Astrocyte (in vitro differentiated cells and primary cell): ENCODE measurements at places on chromosomes 13 and 19. TPM values are rescaled to one million over a fixed set of nuclear protein-coding genes. Genes with fewer than 3 reads are reported as not detected.

Gene SIGLECL1
- not detected in 2 replicates for total RNA-seq

DNA sequence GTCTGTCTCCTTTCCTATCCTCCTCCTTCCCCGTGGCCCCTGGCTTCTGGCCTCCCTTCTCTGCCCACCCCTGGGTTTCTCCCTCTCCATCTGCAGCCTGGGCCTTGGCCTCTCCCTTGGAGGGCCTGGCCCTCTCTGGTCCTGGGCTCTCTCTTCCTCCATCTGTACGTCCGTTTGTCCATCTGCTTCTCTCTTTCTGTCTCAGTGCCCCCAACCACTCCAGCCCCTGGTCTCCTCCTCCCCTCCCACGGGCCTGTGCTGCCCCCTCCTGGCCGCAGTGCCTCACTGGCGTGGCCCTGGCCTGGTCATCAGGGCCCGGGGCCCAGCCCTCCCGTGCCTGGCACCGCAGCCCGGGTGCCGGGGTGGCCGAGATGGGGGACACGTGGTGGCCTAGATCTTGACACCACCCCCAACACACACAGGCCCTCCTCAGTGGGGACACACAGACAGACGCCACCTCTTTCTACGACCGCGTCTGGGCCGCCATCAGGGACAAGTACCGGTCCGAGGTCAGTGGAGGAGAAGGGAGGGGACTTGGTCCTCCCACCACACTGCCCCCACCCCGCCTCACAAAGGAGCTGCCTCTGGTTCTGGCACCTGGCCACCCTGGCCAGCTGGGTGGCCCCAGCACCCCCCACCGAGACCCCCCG, 11.3 kb downstream of the PRKCSH start:
- no peak overlapping the region for H3K27ac ChIP-seq
- no peak for DNase-seq
- H3K4me3 ChIP-seq, result no peak overlapping the region
- H3K36me3 ChIP-seq, result peaks cover 4% of the 10 kb centered on the region
- no peaks in the 10 kb centered on the region for H3K4me1 ChIP-seq
- no peaks in the 10 kb centered on the region for H3K27me3 ChIP-seq

- H3K4me1 ChIP-seq, result no peaks in the 10 kb centered on the region
- DNase-seq, result no peak
- no peak overlapping the region for H3K27ac ChIP-seq
- H3K27me3 ChIP-seq, result no peaks in the 10 kb centered on the region
- H3K4me3 ChIP-seq, result no peak overlapping the region
Observed at GRCh38 chr19:6886277-6886897, 992 bp upstream of the ADGRE1 start.

DNA sequence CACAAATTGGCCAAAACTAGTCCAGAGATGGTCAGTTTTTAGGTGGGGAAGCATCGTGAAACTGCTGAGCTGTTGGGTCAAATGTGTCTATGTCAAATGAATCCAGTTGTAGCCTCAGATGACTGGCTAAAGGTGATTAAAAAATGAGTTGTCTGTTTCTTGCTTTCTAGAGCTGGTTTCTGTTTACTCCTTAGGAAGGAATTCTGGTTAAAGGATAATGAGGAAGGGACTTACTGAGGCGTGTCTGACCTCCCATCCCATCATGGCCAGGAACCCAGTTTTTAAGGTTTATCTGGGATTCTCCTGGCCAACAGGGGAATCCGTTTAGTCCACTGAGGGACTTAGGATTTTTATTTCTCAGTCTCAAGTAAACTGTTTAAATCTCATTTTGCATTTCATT, 256.5 kb downstream of the UQCRFS1 start:
- no peaks in the 10 kb centered on the region for H3K4me1 ChIP-seq
- no peaks in the 10 kb centered on the region for H3K36me3 ChIP-seq
- H3K27ac ChIP-seq, result no peak overlapping the region
- H3K4me3 ChIP-seq, result no peak overlapping the region

DNA sequence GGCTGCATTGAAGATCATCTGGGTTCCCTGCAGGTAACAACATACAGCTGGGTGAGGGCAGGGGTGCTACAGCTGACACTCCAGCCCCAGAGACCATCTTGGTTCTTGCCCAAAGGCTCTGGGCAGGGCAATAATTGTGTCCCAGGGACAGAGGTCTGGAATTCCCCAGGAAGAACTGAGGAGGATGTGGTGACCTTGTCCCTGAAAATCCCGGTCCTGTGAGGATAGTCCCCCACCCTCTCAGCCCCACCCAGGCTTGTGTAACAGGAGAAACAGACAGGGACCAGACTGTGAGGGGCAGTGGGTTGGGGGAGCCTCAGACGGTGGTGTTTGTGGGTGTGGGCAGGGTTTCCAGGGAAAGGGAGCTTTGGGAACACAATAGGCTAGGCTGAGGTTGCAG, 63.5 kb downstream of the COLGALT1 start:
- no peaks in the 10 kb centered on the region for H3K4me1 ChIP-seq
- DNase-seq, result no peak
- H3K4me3 ChIP-seq, result no peak overlapping the region
- no peaks in the 10 kb centered on the region for H3K36me3 ChIP-seq
- H3K27me3 ChIP-seq, result no peaks in the 10 kb centered on the region
- H3K27ac ChIP-seq, result no peak overlapping the region

Gene ZNF416
- 9.3 and 9.7 TPM in 2 replicates for total RNA-seq

Gene PTGER1
- total RNA-seq, result 0.41 and 0.91 TPM in 2 replicates

Gene ERICH6B
- not detected in 2 replicates for total RNA-seq

DNA sequence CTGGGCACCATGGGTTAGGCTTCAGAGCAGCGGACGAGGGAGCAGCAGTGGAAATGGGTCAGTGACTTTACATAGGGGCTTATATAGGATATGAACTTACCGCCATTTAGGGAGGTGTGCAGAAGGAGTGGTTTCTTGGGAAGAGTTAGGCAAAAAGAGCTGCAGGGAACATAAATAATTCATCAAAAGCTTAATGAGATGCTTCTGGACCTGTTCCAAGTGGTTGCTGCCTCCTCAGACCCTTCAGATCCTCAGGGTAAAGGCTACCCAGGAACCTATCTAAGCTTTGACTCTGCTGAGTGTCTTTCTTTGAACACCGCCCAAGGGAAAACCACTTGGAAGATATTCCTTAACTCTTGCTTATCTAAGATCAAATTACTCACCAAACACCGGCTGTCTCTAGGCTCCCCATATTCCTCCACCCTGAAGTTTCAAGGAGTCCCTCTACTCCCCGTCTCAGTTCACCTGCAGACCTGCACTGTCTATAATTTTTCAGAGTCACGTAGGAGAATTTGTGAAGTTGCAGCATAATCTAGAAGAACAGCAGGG, at the start of gene IGFL4:
Gene IGFL4, minus strand, starts transcription at position 51 of the 549 bp plus-strand sequence. Its CDS starts 40 bp downstream, at position 11.
- peaks cover 21% of the 10 kb centered on the region for H3K27me3 ChIP-seq
- no peaks in the 10 kb centered on the region for H3K4me1 ChIP-seq
- no peak within 1 kb of the TSS for H3K4me3 ChIP-seq
- peak; percentile 24 for DNase-seq
- H3K27ac ChIP-seq, result no peak within 1 kb of the TSS

DNA sequence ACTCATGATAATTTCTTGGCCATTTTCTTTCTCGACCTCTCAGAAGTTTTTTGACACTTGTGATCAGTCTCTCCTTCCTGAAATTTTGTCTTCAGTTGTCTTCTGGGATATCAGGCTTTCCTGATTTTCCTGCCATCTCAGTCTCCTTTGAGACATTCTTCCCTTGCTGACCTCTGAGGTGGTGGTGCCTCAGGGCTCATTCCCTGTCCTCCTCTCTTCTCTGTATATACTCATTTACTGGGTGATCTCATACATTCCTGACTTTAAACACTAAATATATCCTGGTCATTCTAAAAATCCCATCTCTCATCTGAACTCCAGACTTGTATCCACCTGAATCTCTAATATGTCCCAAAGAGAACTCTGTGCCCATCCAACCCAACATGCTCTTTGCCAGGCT, 31.3 kb upstream of the STARD13 start:
- no peaks in the 10 kb centered on the region for H3K36me3 ChIP-seq
- no peak for DNase-seq
- no peaks in the 10 kb centered on the region for H3K27me3 ChIP-seq
- H3K27ac ChIP-seq, result no peak overlapping the region
- no peak overlapping the region for H3K4me3 ChIP-seq

GRCh38 chr13:50780201-50781015, 63.1 kb downstream of the DLEU7 start:
- no peak overlapping the region for H3K4me3 ChIP-seq
- H3K27ac ChIP-seq, result no peak overlapping the region
- H3K4me1 ChIP-seq, result no peaks in the 10 kb centered on the region
- peak; percentile 33 for DNase-seq

- no peak for DNase-seq
- H3K27me3 ChIP-seq, result no peaks in the 10 kb centered on the region
- no peak overlapping the region for H3K27ac ChIP-seq
- H3K4me1 ChIP-seq, result no peaks in the 10 kb centered on the region
- no peak overlapping the region for H3K4me3 ChIP-seq
Observed at GRCh38 chr13:74464670-74465069, 330.5 kb upstream of the KLF12 start.

GRCh38 chr19:6427131-6427530, 2.5 kb upstream of the KHSRP start:
- H3K27me3 ChIP-seq, result no peaks in the 10 kb centered on the region
- H3K36me3 ChIP-seq, result peaks cover 5% of the 10 kb centered on the region
- H3K4me1 ChIP-seq, result peaks cover 11% of the 10 kb centered on the region
- no peak overlapping the region for H3K4me3 ChIP-seq
- H3K27ac ChIP-seq, result no peak overlapping the region

Gene EHD2
- total RNA-seq, result 159 and 170 TPM in 2 replicates

Gene LRRC8E
- total RNA-seq, result 6.5 and 6.6 TPM in 2 replicates

GRCh38 chr13:44340508-44340907, 33.1 kb upstream of the SERP2 start:
- H3K4me1 ChIP-seq, result no peaks in the 10 kb centered on the region
- H3K27ac ChIP-seq, result no peak overlapping the region
- no peaks in the 10 kb centered on the region for H3K27me3 ChIP-seq
- no peaks in the 10 kb centered on the region for H3K36me3 ChIP-seq

Gene NDUFA13
- 311 and 347 TPM in 2 replicates for total RNA-seq

Gene MADCAM1
- 0.57 and 0.60 TPM in 2 replicates for total RNA-seq

DNA sequence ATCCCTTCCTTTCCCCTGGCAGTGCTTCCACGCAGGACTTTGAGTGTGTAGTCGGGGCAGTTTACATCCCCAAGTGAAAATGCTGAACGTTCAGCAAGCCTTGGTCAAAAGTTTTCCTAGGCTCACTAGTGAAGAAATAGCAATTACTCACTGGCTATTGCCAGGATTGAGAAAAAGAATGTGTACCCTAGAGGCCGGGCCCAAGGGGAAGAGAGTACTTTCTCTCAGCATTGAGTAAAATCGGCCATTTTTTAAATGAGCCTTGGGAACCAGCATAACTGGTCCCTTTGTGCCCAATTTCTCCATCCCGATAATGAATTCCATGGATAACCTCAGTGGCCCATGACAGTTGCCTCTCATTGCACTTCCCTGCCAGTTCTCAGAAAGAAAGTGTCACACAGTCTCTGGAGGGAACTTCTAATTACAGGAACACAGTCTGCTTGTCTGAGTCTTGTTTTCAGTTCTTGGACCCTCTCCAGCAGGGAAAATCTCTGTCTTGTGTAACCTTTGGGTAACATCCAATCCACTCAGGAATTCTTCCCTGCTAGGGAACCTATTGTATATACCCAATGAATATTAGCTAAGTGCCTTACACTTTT, 7.3 kb upstream of the OR7D2 start:
- H3K36me3 ChIP-seq, result no peaks in the 10 kb centered on the region
- no peak overlapping the region for H3K4me3 ChIP-seq
- DNase-seq, result no peak
- no peaks in the 10 kb centered on the region for H3K4me1 ChIP-seq
- H3K27me3 ChIP-seq, result no peaks in the 10 kb centered on the region

DNA sequence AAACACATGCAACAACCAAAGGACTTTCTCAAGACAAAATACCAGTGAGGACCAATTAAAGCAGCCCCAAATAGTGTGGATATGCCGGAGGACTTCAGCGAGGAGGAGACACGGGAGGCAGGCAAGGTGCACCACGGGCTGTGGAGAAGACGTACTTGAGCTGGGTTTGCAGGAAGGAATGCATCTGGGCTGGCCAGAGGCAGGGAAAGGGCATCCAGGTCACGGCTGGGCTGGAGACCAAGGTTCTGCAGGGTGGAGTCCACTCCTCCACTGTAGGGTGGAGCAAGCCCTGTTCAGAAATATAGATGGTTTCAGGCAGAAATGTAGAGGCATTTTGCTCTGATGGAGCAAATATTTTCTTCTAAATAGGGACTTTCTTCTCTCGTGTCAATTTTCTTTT, 36.6 kb upstream of the MEDAG start:
- peaks cover 72% of the 10 kb centered on the region for H3K4me1 ChIP-seq
- H3K27ac ChIP-seq, result peak overlapping the region; percentile 100
- H3K4me3 ChIP-seq, result no peak overlapping the region
- no peaks in the 10 kb centered on the region for H3K36me3 ChIP-seq

Gene PSG1
- total RNA-seq, result 0.52 and 1.0 TPM in 2 replicates

Gene TTC9B
- not detected in 2 replicates for total RNA-seq

Gene PCSK4
- total RNA-seq, result 2.7 and 3.9 TPM in 2 replicates

DNA sequence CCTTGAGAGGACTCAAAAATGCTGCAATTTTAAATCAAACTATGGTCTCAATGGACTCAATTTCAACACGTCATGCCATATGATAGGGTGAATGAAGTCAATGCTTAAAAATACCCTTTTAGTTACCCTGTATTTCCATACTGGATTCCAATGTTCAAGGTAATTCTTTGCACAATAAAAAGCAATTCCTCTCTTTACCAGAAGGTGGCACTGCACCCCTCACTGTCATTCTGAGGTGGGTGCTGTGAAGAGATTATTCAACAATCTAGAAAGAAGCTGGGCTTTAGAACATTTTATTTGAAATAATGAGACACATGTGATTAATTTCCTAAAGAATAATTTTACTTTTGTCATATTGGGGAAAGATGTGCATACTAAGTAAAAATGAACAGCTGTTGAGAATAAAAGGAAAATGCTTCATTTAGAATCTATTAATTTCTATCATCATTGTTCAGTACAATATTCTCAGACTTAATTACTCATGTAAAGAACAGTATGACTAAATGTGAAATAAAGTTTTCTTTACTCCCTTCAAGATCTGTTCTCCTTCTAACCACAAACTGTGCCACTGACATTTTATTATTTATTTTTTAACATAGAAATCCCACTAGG, 789.1 kb downstream of the GPC5 start:
- no peak overlapping the region for H3K4me3 ChIP-seq
- H3K4me1 ChIP-seq, result no peaks in the 10 kb centered on the region

- H3K4me1 ChIP-seq, result no peaks in the 10 kb centered on the region
- no peaks in the 10 kb centered on the region for H3K27me3 ChIP-seq
- no peaks in the 10 kb centered on the region for H3K36me3 ChIP-seq
- no peak for DNase-seq
Observed at GRCh38 chr19:28196101-28196500, 1016.9 kb downstream of the UQCRFS1 start.

GRCh38 chr19:55352040-55352439, 2.5 kb downstream of the COX6B2 start:
- H3K27ac ChIP-seq, result no peak overlapping the region
- no peaks in the 10 kb centered on the region for H3K36me3 ChIP-seq
- no peak overlapping the region for H3K4me3 ChIP-seq

GRCh38 chr13:84607261-84608013, 725.2 kb upstream of the SLITRK1 start:
- no peak overlapping the region for H3K4me3 ChIP-seq
- no peaks in the 10 kb centered on the region for H3K36me3 ChIP-seq
- H3K27me3 ChIP-seq, result no peaks in the 10 kb centered on the region

GRCh38 chr19:16000024-16000663, 51.3 kb downstream of the OR10H4 start:
- no peaks in the 10 kb centered on the region for H3K4me1 ChIP-seq
- no peak overlapping the region for H3K27ac ChIP-seq
- no peak for DNase-seq
- H3K36me3 ChIP-seq, result no peaks in the 10 kb centered on the region

GRCh38 chr19:2902590-2903218, 2.0 kb downstream of the ZNF57 start:
- no peaks in the 10 kb centered on the region for H3K4me1 ChIP-seq
- DNase-seq, result no peak
- no peaks in the 10 kb centered on the region for H3K36me3 ChIP-seq
- H3K4me3 ChIP-seq, result no peak overlapping the region
- H3K27me3 ChIP-seq, result no peaks in the 10 kb centered on the region
